RCC 7860 (cell line): ENCODE measurements at places on chromosomes 3 and 15.
A peak's percentile ranks its signal among the peaks of the same experiment; 100 is the strongest.

GRCh38 chr15:65773386-65774111 lies 18.5 kb downstream of the DENND4A start:
- no peak for DNase-seq

DNA sequence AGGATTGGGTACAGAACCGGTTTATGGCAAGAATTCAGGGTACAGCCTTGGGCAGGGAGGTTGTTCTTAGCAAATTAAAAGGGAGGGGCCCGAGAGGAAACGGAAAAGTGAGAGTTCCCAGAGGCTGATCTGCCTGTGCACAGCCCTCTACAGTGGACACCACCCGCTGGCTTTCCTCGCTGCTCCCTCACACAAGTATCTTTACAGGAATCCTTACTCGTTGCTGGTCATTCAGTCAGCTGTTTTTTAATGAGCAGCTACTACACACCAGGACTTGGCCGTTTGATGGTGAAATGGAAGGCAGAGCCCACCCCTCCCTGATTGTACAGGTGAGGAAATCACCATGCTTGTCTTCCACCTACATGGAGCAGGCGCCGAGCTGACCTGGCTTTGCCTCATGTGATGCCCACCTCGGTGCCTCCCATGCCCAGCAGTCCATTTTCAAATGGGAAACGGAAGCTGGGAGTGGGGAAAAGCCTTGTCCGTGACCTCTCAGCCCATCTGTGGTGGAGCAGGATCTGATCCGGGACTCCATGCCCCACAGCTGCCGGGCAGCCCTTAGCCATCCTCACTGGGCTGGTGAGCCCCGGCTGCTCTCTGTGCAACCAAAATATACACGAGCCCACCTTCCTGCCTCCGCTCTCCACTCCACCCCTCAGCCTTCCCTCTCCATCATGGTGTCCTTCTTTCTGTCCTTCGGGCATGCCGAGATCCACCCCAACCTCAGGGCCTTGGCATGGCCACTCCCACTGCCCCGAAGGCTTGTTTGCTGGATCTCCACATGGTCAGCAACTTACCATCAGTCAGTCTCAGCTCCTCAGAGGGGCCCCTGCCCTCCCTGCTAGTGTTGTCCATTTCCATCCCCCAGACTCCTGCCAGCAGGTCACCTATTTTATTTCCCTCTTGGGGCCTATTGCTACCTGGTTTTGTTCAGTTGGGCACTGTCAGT lies 33.3 kb upstream of the FGD5 start:
- no peak for DNase-seq

DNA sequence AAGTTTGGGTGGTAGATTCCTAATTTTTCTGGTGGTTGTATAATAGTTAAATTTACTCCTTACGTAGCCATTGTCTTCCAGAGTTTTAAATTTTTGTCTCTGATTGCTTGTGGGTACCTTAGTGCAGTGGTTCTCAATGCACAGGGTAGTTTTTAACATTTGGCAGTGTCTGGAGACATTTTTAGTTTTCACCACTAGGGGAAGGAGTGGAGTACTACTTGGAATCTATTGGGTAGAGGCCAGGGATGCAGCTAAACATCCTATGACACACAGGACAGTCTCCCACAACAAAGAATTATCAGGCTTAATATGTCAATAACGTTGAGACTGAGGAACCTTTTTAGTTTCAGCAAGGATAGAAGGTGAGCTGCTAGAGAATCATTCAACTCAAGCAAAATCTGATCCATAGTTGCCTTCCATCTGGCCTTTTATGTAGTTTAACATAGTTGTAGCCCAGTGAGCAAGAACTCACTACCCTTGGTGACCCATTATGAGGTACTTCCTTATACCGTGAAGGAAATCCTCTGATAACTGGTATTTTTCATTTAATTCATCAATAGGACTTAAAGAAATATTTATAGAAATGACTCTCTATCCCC lies 8.6 kb upstream of the STX19 start:
- DNase-seq = peak; percentile 24

DNA sequence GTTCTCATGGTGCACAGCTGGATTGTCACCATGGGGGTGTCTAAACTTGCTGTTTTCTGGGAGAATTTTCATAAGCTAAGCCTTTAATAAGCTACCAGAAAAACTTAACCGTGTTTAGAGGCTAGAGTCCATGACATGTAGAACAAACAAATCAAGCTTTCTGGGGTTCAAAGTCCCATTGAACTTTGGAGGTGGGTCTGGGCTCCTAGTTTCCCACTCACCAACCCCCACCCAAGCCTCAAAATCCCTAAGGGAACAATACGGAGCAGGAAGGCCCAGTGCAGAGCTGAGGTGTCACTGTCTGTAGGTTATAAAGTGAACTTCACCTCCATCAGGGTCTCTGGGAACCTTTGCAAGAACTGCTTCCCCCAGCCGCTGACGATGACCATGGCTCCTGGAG lies 25.5 kb downstream of the RTP1 start:
- no peak for DNase-seq

- peak; percentile 83 for DNase-seq
Observed at GRCh38 chr3:27521179-27521871, 37.1 kb upstream of the SLC4A7 start.

- peak; percentile 29 for DNase-seq
Observed at GRCh38 chr3:102532901-102533300, 98.1 kb downstream of the ZPLD1 start.

DNA sequence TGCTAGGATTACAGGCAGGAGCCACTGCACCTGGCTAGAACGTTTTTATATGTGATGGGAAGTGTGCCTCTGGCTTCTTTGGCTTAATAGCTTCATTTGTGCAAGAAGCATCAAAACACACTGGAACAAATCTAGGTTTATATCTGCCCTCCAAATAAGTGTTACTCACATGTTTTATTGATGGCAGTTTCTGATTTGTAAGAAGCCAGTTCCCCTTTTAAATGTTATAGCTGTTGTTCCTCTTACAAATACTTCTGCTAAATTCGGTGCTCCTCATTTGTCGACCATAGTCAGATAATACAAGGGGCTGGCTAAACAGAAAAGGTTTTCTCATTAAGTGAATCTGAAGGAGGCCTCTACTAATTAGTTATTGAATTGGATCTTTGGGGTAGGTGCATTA lies 307.1 kb upstream of the SEMA6D start:
- no peak for DNase-seq

DNA sequence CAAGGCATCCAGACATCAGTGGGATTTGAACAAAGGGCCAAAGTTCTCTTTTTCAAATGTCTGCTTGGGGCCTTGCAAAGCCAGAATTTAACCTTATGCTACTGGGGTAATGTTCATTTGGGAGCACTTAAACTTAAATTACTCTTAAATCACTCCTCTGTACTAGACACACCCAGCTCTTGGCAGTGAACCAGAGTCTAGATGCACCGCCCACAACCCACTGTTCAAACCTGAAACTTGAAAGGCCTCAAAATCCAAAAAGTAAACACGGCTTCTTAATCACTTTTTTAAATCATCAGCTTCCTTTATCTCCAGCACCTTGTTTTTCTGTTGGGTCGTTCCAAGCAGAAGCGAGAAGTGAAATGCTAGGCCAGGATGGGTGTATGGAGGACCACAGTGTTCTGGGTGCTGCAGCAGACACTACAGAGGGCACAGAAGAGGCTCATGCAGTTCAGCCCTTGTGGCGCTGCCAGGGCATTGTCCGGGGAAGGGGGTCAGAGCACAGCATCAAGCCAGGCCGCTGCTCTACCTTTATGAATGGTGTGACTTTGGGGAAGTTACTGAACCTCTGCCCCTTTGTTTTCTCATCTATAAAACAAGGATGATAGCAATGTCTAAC lies 28.8 kb downstream of the MECOM start:
- no peak for DNase-seq

DNA sequence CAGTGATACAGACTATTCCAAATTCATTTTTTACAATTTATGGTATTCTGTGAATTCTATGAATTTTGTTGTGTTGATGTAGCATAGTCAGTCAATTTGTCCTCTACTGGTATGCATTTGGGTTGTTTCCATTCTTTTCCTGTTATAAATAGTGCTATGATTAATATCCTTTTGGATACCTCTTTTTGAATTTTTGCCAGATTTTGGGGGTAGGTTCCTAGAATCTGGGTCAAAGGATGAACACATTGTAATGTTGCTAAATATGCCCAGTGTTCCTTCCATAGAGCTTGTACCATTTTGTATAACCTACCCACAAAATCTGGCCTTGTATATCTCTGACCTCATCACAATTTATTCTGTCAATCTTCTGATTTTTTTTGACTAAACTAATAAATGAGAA lies 44.4 kb upstream of the C3orf38 start:
- DNase-seq = no peak

DNA sequence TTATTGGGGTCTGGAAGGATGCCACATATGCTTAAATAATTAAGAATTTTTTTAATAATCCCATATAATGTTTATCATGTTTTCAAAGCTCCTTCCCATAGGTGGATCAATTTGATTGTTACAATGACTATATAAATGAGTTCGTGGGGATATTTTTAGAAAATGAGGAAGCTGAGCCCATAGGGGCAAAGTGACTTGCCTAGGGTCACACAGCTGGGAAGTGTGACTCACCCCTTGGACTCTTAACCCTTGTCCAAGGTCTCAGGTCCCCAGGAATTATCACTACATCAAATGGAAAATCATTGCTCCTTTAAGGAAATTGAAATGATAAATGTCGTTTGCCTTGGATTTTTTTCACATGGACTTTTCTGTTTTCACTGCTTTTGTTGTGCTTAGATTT lies 161.2 kb upstream of the RGMA start:
- no peak for DNase-seq

- no peak for DNase-seq
Observed at GRCh38 chr3:25589104-25589782, 75.5 kb downstream of the TOP2B start.

DNA sequence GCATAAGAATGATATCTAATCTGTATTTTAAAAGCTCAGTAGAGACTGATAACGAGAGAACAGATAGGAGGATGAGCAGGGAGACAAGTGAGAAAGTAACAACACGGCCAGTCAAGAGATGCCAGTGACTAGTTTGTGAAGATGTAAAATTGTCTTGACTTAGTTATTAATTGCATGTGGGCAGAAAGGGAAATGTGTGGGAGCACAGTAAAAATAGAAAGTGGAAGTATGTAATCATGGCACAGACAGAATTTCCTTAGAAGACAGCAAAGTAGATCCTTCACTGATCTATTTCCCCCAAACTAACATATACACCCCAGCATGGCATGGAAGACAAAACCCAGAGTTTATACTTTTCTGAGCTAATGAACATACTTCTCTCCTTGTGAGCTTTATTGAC lies 344.5 kb downstream of the FGF12 start:
- DNase-seq = no peak

- peak; percentile 82 for DNase-seq
Observed at GRCh38 chr3:188006726-188007393, 147.1 kb upstream of the LPP start.

GRCh38 chr3:167450675-167451074 lies 23.2 kb downstream of the SERPINI2 start:
- DNase-seq = no peak

DNA sequence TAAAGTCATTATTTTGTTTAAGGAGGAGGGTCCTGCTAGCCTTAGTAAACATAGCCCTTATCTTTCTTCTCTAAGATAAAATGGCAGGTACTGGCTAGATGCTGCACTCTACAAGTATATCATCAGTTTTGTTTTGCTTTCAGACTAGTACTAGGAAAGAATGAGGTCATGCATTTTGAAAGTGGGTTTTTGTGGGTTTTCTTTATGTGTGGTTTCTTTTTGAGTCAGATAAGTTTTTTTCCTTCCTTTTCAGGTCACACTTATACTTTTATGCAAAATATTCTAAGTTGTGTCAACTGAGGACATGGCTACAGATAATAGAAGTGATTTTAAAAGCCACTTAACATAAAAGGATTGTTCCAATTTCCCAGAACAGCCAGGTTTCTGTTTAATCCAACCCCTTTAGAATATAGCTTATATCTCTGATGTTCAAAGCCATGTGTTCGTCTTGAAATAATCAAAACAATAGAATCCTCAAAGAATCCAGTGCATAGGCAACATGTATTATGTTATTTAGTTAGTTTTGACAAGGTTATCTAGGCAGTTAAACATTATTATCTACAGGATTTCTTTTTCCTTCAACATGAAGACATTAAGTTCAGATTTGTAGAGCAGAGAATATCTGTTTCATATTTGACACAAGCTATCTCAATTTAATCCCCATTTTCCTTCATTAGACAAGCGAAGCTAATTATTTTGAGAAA lies 406.2 kb downstream of the RBMS3 start:
- peak; percentile 34 for DNase-seq

- DNase-seq = no peak
Observed at GRCh38 chr3:151278230-151278629, at the start of gene P2RY14. Gene P2RY14, minus strand, starts transcription at chr3:151278542. Its CDS starts 64,226 bp downstream, at chr3:151214316.

- no peak for DNase-seq
Observed at GRCh38 chr3:23720885-23721284, 84.9 kb upstream of the UBE2E1 start.

DNA sequence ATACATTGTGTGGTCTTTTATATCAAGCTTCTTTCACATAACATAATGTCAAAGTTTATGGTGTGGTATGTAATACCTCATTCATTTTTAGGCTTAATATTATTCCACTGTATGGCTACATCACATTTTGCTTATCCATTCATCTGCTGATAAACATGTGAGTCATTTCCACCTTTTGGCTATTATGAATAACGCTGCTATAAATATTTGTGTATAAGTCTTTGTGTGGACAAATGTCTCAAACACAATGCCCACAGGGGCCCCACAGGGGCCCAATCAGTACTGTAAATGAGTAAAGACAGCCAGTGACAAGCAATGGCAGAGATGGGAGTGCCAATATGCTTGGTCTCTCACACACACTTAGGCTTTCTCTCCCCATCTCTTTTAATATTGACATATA lies 54.2 kb downstream of the PIK3R4 start:
- no peak for DNase-seq

DNA sequence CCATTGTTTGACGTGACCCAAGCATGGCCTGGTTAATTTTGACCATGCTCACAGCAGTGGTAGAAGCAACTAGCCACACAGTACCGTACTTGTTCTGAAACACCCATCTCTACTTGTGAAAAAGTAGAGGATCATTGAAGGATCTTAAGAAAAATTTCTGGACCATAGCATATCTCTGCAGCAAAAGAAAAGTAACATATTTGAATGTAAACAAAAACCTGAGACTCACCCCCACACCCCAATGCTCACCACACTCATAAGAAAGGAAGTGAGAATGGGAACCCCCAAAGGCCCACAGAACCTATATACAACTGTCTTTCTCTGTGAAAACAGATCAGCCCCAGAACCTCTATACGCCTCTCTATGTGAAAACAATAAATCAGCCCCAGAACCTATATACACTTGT lies 33.8 kb upstream of the TFRC start:
- DNase-seq = no peak

GRCh38 chr3:50559702-50560101 lies 7.8 kb downstream of the C3orf18 start:
- no peak for DNase-seq

- DNase-seq = no peak
Observed at GRCh38 chr15:38551720-38552648, 12.6 kb downstream of the RASGRP1 start.

- no peak for DNase-seq
Observed at GRCh38 chr3:81874738-81875137, 113.3 kb upstream of the GBE1 start.
